ENCODE measurements at places on chromosomes 5 and 9. TPM values are rescaled to one million over a fixed set of nuclear protein-coding genes. Genes with fewer than 3 reads are reported as not detected.

SNCAIP gene
- 19.1 TPM for total RNA-seq

KIF4B gene
- total RNA-seq = not detected

PAM gene
- total RNA-seq = 158 TPM

ASTN2 gene
- total RNA-seq = 8.4 TPM

GOLGA2 gene
- 76.4 TPM for total RNA-seq

OGN gene
- 43.5 TPM for total RNA-seq

IL4 gene
- not detected for total RNA-seq

ELOVL7 gene
- 41.8 TPM for total RNA-seq

UGCG gene
- 109 TPM for total RNA-seq

PTGR1 gene
- 318 TPM for total RNA-seq

CTNND2 gene
- total RNA-seq = 30.3 TPM

SLC46A2 gene
- not detected for total RNA-seq

ENG gene
- total RNA-seq = 6.8 TPM

C6 gene
- total RNA-seq = 31.3 TPM

PCDHGA1 gene
- total RNA-seq = 0.33 TPM

MAP1B gene
- 82.4 TPM for total RNA-seq

NEUROG1 gene
- not detected for total RNA-seq

ADGRD2 gene
- not detected for total RNA-seq

TXNDC8 gene
- total RNA-seq = not detected

TLE4 gene
- 35.4 TPM for total RNA-seq
